ENCODE measurements at places on chromosomes 3 and 15. TPM values are rescaled to one million over a fixed set of nuclear protein-coding genes. Genes with fewer than 3 reads are reported as not detected.

Gene RPP14
- 19.8 TPM for polyA plus RNA-seq

Gene ZNF385D
- polyA plus RNA-seq: 44.5 TPM

GRCh38 chr3:172074586-172074985 is 35.2 kb downstream of the FNDC3B start:
- no peak for DNase-seq

- peak; percentile 95 for DNase-seq
Measured at GRCh38 chr3:130609166-130609979, 92.4 kb downstream of the COL6A6 start.

DNA sequence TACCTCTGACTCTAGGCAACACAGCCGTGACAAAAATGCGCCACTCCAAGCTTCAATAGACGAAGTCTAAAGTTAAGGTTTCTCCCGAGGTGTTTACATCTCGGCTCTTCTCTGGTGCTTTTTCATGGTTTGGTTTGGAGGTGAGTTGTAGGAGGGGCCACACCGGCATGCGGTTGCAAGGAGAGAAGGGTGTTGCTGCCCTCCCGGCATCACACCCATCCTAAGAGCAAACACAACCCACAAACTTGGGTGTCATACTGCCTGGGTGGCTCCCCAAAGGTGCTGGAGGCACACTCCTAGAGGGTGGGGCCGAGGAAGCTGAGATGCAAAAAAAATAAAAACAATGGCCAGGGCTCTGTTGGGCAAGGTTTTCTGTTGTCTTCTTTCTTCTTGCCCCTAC is 225.2 kb upstream of the ICE2 start:
- DNase-seq: no peak

Gene GNAT1
- polyA plus RNA-seq: not detected

- DNase-seq: no peak
Measured at GRCh38 chr3:153084431-153084830, 77.6 kb upstream of the RAP2B start.

GRCh38 chr3:124510290-124510689 is 220.0 kb upstream of the UMPS start:
- no peak for DNase-seq

DNA sequence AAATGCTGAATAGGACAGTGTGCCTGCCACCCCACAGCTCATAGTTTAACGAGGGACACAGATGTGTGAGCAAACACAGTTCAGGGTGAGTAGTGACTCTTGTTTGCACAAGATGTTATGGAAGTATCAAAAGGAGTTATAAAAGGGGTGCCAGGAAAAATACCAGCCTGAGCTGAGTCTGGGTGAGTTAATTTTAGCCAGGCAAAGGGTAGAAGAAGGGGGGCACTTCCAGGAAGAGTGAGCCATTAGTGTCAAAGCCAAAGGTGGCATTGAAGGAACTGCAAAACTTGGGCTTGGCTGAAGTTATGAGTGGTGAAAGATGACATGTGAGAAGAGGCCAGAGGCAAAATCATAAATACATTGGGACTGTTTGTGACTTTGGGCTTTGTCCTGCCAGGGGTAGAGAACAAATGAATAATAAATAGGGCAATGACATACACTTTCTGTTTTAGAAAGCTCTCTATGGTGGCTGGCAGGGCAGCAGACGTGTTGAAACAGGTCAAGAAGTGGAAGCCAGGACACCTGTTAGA is 1.9 kb upstream of the SPPL2A start:
- DNase-seq: no peak
